ENCODE measurements at places on chromosomes 5 and 9.

DNA sequence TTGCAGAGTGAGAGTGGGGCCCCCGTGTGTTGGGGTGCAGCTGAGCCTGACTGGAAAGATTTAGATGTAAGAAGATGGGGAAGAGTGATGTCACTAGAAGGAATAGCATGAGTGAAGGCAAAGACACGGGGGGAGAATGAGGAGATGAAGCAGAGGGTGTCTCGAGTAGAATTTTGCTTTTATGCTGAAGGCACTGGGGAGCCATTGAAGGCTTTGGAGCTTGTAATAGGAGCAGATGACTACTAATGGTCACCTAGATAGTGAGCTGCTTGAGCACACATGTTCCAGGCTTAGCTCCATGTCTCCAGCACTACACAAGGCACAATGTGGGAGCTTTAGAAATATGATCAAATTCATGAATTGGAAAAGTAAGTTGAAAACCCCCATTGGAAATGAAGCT is 32.1 kb downstream of the COL15A1 start:
- DNase-seq, result no peak

- no peak for DNase-seq
Observed at GRCh38 chr5:10372726-10373709, 19.5 kb downstream of the MARCHF6 start.

DNA sequence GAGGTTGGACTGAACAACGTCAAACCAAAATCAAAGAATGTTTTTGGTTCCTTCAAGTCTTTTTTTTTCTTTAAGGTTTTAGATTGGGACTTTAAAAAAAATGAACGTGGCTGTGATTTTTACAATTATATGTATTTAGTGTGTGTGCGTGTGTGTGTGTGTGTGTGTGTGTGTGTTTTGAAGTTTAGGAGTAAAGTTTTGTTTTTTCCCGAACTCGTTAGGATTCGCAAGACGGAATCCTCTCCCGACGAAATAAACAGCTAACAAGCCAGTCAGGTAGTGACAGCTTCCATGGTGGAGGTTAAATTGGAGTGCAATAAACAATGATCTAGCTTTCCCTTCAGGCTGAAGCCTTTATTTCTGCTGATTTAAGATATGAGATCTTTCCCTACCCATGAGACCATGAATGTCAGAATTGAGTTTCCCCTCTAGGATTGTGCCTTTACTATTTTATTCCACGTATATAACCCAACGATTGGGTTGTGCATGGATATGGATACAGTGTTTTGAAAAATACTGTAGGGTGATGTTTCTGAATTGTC is 1.2 kb downstream of the KIAA1958 start:
- no peak for DNase-seq

DNA sequence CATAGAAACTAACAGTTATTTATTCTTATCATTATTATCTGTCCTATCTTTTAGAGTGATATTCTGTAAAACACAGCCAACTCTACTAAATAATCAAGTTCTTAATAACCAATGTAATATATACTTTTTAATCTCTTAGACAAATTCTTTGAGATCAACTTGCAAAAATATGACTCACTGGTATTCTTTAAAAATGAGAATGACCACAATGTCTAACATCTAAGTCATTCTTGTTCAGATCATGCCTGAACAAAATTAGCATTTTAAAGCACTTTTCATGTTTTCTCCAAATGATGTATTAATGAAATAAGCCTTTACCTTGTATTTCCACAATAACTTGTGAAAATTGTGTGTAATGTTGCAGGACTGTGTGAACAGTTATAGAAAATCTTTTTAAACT is 356.9 kb upstream of the RGMB start:
- DNase-seq, result no peak

DNA sequence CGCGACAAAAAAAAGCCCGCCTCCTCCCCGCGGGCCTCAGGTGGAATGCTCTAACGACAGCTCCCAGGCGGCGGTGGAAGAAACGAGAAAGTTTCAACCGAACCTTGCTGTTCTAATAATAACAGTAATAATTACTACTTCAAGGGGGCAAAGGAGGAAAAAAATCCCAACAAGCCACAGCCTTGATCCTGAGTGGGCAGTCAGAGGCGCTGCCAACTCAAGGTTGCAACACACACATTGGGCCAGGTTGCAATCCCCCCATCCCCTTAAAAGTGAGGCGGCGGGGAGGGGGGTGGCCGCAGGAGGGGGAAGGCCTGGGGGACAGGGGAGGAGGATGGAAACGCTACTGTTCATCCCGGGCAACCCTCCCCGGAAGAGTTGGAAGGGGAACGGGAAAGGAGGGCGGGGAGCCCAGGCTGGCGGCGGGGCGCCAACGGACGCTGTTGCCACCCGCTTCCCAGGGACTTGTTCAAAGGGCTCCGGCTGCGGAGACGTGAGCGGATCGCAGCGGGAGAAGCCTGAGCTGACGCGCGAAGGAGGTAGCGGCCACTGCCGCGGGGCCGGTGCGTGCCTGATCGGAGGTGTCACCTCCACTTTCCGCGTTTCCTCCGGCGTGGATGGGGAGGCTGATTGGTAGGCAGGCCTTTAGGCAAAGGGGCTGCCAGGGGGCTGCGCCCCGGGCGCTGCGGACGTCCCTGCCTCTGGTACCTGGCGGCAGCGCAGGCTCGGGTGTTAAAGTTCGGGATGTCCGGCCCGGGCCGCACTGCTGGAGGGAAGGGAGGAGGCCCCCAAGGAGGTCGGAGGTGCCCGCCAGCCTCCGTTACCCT is 647 bp downstream of the SMARCA2 start:
- no peak for DNase-seq

- DNase-seq, result no peak
Observed at GRCh38 chr9:121622387-121623203, 28.8 kb upstream of the DAB2IP start.
